ENCODE measurements at places on chromosomes 6 and 20.

DNA sequence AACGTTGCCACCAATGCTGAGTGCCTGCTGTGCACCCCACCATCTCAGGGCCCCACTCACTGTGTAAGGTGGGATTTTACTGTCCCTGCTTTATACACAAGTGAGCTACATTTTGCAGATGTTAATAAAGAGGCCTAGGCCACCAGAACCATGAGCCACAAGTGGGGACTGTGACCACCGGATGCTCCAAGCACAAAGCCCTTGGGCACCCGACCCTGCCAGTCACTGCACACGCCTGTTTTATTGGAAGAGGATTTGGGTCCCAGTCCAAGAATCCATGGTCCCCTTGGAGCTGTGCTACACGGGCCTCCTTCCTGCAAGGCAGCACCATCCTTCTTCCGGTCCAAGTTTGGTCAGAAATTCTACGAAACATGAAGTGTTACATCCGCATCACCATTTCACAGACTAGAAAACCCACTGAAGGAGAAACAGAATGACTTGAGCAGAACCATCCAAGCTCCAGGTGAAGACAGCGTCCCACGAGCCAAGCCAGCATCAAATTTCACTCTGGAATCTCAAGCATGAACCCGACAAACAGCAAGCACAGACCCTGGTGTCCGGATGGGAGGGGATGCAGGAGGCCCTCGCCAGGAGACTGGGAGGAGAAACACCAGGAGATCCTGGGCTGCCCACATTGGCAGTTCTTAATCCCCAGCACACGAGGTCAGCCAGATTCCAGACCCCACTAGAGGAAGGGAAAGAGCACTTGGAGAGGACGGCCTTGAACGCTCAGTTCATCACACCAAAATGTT, 226.9 kb downstream of the DLL1 start:
- DNase-seq = no peak

DNA sequence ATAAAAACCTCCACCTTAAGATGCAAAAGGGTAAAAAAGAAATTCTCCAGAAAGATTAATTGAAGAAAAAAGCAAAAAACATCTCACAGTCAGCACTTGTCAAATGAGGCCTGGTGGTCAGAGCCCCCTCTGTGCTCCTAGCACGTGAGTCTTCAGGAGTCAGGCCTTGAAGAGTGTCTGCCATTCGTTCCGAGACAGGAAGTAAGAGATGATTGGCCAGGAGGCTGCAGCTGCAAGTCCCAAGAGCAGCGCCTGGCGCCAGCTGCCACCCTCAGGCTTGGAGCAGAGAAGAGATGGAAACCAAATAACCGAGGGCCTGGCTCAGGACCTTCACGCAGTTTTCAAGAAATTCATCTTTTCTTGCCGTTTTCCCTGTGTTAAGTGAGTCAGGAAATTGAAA, 65.0 kb downstream of the FAM120B start:
- no peak for DNase-seq

- DNase-seq = peak; percentile 71
These were observed 42.6 kb downstream of the UQCC2 start for GRCh38 chr6:33668914-33669313.

DNA sequence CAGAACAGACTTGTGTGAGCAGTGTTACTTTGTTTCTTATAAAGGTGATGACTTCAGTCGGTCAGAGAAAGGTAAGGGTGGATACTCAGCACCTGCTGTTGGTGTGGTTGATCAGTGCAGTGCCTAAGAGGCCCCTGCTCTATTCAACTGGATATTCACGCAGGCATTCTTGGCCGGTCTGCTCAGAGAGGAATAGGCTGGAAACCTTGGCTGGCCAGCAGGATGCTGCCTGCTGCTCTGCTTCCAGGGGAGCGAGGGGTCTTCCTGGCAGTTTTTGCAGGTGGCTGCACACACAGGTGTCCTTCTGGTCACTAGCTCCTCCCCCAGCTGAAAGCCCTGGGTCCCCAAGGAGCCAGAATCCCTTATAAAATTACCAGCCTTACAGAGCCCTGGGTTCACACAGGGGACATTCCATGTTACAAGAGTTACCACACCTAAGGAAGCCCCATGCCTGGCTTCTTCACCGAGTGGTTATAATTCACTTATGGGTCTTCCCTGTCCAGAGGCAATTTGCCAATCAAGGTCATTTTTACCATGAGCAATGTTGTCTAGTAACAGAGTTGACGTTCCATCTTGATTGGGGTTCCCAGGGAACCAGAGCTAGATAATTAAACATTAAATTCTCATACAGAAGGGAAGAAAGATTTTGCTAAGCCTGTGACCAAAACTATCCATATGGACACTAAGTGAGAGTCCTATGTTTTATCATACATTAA, 16.4 kb downstream of the SYNJ2 start:
- no peak for DNase-seq

DNA sequence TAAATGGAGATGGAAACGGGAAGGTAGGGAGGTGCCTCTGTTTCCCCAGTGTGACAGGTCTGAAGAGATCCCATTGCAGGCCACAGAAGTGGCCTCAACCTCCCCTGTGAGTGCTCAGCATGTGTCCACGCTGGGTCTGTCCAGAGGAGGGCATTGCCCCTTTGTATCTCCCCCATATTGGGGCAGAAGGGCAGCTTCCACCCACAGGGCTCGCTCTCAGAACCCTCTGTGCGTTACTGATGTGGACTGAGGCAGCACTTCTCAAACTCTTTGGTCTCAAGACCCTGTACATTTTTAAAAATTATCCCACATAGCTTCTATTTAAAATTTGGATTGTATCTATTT, 22.0 kb downstream of the ARFGEF3 start:
- DNase-seq = no peak

- no peak for DNase-seq
These were observed 105.0 kb downstream of the PTPRK start for GRCh38 chr6:128415387-128415786.

DNA sequence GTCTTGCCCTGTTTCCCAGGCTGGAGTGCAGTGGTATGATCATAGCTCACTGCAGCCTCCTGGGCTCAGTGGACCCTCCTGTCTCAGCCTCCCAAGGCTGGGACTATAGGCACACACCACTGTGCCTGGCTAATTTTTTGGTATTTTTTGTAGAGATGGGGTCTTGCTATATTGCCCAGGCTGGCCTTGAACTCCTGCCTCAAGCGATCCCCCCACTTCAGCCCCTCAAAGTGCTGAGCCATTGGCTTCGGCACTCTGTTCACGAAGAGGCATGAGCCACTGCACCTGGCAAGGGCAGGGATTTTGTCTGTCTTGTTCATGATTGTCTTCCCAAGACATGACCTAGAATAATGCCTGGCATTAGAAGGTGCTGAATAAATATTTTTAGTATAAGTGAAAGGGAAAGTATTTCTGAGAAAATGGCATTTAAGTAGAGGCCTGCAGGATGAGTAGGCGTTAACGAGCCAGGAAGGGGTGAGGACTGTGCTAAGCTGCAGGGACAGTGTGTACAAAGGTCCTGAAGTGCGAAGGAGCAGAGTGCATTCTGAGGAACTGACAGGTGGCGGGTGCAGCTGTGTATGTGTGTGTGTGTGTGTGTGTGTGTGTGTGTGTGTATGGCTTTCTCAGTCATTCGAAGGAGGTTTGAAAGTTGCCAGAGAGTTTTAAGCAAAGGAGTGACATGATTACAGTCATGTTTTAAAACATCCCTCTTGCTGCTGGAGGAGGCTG, 43.0 kb downstream of the VEGFA start:
- DNase-seq = no peak

- no peak for DNase-seq
These were observed 17.5 kb downstream of the C20orf173 start for GRCh38 chr20:35511814-35512420.

DNA sequence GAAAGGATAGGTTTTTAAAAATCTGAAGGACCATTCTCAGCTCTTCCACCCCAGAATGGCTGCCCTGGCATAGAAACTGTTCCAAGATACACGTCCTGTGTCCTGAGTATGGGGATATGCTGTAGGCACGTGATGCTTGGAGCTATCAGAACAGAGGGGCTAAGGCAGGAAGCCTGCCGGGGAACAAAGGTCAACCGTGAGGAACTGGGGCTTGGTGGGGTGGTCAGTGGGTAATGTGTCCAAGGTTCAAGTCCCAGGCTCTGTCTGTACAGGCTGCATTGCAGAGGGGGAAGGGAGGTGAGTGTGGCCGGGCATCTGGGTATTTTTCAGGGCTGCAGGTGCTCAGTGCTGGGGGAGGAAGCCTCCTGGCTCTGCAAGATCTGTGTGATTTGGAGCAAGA, 479.6 kb upstream of the CHD6 start:
- no peak for DNase-seq

Measured in activated CD4-positive, CD25-positive, alpha-beta regulatory T cell (primary cell).